ENCODE measurements at places on chromosomes 12 and 14.

- no peak for DNase-seq
These were observed 17.2 kb upstream of the RILPL1 start for GRCh38 chr12:123550700-123551099.

GRCh38 chr12:118456741-118457140, 80.4 kb downstream of the SUDS3 start:
- DNase-seq = no peak

GRCh38 chr12:126108247-126108646, 1043.0 kb downstream of the AACS start:
- no peak for DNase-seq

DNA sequence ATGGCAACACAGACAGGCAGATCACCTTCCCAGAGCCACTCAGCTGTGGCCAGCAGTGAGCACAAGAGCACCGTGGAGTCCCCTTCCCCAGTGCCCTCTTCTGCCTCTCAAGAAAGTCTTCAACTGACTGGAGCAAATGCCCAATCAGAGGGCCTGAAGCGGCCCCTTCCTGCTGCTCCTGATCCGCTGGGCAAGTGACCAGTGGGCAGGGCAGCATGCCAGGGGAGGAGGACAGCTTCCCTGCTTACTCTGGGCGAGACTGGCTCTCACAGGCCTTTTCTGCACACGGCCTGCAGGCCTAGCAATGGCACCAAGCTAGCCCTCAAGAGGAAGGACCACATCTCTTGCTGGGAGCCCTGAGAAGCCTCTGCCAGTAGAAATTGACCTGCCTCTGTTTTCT, 890 bp downstream of the KRT71 start:
- DNase-seq = no peak

- no peak for DNase-seq
These were observed 298.2 kb downstream of the RPAP3 start for GRCh38 chr12:47407463-47408129.

DNA sequence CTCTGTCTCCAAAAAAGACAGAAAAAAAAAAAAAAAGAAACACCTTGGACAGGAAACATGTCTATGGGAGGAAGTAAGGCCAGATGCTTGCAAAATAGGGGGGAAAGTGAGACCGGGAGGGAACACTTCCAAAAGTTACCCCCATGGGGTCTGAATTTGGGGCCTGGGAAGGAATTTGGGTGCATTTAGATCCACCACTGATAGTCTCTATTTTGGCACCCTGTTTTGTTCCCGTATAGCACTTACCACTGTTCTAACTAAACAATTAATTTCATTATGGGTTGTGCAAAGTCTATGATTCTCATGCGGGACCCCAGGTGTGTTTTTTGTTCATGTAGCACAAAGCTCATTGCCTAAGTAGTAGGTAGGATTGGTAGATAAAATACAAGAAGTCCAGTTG, 1.4 kb upstream of the MLEC start:
- DNase-seq = no peak

- DNase-seq = no peak
These were observed 110.6 kb downstream of the CACNA1C start for GRCh38 chr12:2163177-2163941.

DNA sequence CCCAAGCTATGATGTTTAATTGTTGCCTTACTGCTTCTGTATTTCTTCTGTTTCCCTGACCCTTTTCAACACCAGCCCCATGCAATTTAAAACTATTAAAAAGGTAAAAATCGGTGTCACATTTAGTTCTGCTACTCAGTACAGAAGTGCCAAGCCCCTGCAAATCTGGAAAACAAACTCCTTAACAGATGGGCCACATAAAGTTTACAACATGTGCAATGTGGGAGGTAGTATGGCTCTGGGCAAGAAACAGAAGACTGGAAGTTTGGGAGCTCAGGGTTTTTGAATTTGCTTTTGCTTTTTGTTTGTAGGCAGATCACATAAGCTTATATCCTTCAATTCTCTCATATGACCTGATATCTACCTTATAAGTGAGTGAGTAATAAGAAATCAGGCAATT, 404.0 kb upstream of the ATP2B1 start:
- DNase-seq = no peak

GRCh38 chr14:45177076-45177475, 41.3 kb downstream of the FANCM start:
- peak; percentile 42 for DNase-seq

- DNase-seq = no peak
These were observed 47.5 kb downstream of the PRKCH start for GRCh38 chr14:61368781-61369453.

DNA sequence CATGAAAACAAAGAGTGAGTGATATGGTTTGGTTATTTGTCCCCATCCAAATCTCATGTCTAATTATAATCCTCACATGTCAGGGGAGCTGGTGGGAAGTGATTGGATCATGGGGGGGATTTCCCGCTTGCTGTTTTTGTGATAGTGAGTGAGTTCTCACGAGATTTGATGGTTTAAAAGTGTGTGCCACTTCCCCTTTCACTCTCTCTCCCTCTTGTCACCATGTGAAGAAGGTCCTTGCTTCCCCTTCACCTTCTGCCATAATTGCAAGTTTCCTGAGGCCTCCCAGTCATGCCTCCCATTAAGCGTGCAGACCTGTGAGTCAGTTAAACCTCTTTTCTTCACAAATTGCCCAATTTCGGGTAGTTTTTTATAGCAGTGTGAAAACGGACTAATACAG, 2.1 kb upstream of the ATXN7L3B start:
- DNase-seq = no peak

DNA sequence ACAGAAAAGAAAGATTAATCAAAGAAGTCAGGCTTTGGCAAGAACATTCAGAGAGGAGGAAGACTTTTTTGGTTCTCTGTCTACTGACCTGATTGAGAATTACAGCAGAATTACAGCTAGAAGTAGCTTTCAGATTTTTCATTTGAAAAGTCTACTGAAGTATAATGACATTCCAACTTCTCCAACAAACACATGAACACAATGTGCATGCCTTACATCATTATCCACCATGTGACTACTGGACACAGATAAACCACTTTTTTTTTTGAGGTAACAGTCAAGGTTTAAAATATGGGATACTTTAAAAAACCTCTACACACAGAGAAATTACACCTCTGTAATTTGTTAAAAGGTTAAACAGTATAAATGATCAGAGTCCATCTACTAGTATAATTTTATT, 12.3 kb downstream of the BTBD7 start:
- DNase-seq = no peak

DNA sequence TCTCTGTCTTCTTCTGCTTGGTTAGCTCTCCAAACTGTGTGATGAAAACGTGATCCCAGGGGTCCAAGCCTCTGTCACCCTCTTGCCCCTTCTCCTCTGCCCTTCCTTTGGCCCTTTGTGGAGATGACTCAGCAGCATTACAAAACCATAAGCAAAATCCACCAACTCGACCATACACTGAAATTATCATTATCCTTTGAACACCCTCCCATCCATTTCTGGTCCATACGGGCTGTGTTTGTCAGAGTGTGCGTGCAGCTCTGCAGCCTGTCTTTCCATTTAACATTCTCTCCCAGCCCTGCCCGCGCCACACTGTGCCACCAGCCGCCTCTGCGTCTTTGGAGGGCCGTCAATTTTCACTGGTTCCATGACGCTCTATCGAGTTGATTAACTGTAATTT, 69.2 kb downstream of the SLC25A47 start:
- DNase-seq = no peak

- no peak for DNase-seq
These were observed 14.7 kb downstream of the STON2 start for GRCh38 chr14:81385419-81385818.
